ENCODE measurements at places on chromosomes 1 and 21. TPM values are rescaled to one million over a fixed set of nuclear protein-coding genes. Genes with fewer than 3 reads are reported as not detected.

DNA sequence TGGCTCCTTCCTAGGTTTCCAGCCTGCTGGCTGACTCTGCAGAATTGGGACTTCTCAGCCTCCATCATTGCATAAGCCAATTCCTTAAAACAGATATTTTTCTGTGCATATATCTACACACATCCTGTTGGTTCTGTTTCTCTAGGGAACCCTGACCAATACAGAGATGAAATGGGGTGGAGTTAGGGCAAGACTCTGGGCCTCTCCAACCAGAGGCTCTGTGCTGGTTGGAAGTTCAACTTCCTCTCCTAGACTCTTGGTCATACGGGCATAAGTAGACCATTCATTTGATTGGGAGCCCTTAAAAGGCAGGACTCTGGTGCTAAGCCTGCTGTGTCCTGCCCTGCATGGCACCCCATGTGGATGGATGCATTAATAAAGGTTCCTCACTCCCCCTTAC lies 55.0 kb downstream of the CNIH3 start:
- no peak for DNase-seq

DNA sequence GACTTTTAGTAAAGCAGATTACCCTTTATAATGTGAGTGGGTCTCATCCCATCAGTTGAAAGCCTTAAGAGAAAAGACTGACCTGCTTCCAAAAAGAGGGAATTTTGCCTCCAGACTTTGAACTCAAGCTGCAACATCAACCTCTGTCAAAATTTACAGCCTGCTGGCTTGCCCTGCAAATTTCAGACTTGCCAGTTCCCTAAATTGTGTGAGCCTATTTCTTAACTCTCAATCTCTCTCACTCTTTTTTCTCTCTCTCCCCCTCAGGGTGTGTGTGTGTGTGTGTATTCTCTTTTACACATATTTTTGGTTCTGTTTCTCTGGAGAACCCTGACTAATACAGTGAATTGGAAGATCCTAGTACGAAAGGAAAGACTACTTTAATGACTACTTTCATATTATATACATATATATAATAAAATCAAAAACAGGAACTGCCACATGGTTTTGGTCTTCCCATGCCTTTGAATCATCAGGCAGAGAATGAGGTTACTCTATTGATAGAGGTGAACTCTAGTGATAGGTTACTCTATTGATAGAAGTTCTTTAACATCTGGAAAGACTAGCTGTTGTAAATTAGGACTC lies 6.4 kb downstream of the OR2C3 start:
- DNase-seq = no peak

DNA sequence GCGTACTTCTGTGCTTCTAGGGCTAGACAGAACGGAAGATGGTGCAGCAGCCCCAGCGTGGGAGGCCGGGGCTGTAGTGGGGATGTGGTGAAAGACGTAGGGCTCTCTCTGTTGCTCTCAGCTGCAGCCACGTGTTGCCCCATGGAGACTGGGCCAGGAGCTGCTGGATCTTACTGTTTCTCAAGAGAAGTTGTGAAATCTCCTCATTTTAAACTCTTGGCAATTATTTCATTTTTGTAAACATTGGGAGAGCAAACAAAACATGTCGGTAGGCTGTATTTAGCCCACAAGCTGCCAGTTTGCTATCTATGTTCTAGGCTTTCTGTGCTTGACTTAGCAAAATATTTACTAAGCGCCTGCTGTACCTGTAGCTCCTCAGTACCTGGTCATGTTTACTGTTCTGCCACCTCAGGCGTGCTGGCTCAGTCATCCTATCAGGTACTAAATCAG lies 15.9 kb upstream of the ELOA start:
- no peak for DNase-seq

DNA sequence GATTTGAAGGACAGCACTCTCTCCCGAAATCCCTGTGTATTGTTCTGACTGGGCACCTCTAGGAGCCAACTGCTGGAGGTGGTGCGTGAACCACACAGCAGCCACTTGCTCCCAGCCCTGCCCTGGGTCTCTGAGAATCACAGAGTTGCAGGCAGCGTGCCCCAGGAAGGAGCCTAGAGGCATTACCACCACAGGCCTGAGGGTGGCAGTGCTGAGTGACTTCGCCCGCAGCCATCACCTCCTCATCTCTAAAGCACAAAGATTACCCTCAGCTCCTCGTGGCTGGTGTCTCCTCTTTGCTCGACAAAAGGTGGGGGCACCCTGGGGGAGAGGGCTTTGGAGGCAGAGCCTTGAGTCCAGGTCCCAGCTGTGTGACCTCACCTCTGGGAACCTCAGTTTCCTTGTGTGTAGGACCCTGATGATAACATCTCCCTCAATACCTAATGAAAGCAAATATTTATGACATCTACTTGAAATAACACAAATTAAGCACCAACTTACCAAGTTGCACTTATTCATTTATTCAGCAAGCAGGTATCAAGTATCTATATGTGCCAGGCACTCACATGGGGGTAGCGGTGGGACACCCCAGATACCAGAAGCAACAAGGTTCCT lies 86.3 kb downstream of the VWA5B1 start:
- DNase-seq = peak; percentile 59

The LAMB3 gene
- total RNA-seq = 8.5 TPM

The PRMT6 gene
- 12.6 TPM for total RNA-seq

The SAMD13 gene
- 0.70 TPM for total RNA-seq

GRCh38 chr1:182263706-182264105 lies 127.9 kb downstream of the GLUL start:
- no peak for DNase-seq

The CRABP2 gene
- total RNA-seq = 5.3 TPM

DNA sequence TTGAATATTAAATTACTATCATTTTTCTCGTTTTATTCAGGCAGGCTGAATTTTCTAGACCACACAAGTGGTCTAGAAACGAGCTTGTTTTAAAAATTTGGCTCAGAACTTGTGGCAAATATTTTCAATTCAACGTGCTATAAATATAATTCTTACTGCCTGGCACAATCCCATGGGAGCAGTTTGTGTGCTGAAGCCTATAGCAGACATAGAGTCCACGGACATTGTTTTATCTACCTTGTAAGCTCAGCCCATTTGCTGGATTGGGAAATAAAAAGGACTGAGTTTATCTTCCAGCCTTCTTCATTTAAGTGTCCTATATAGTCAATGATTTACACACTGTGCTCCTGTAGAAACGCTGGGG lies 103.4 kb downstream of the ZBTB18 start:
- DNase-seq = no peak

The PLA2G2E gene
- total RNA-seq = not detected

The NCAM2 gene
- 1.8 TPM for total RNA-seq

DNA sequence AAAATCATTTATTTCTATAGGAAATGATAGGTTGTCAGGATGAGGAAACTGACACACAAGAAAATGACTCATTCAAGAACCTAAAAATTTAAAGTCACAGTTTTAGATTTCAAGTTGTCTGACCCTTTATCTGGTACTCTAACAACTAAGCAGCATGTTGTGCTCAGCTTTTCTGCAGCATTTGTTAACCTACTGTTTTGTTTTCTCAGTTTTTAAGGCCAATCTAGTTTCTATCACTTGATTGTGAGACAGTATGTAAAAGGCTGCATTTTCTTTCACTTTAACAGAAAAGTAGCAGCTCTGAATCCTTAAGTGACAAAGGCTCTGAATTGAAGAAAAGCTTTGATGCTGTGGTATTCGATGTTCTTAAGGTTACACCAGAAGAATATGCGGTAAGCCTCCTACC lies 59.1 kb downstream of the RALGPS2 start:
- no peak for DNase-seq

- no peak for DNase-seq
Observed at GRCh38 chr1:172781513-172782140, 122.7 kb downstream of the FASLG start.

The MT1HL1 gene
- not detected for total RNA-seq

DNA sequence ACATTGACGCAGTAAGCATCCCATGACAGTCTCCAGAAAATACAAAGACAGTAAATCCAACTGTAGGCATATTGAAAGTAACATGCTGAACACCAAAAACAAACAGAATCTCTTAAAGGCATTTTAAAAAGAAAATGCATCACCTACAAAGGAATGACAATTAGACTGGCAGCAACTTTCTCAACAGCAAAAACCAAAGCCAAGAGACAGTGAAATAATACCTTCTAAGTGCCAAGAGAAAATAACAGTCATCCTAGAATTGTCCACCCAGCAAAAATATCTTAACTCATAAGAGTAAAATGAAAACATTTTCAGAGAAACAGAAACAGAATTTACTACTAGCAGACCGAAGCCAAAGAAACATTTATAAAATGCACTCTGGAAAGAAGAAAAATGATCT lies 20.0 kb downstream of the CCDC185 start:
- DNase-seq = no peak

DNA sequence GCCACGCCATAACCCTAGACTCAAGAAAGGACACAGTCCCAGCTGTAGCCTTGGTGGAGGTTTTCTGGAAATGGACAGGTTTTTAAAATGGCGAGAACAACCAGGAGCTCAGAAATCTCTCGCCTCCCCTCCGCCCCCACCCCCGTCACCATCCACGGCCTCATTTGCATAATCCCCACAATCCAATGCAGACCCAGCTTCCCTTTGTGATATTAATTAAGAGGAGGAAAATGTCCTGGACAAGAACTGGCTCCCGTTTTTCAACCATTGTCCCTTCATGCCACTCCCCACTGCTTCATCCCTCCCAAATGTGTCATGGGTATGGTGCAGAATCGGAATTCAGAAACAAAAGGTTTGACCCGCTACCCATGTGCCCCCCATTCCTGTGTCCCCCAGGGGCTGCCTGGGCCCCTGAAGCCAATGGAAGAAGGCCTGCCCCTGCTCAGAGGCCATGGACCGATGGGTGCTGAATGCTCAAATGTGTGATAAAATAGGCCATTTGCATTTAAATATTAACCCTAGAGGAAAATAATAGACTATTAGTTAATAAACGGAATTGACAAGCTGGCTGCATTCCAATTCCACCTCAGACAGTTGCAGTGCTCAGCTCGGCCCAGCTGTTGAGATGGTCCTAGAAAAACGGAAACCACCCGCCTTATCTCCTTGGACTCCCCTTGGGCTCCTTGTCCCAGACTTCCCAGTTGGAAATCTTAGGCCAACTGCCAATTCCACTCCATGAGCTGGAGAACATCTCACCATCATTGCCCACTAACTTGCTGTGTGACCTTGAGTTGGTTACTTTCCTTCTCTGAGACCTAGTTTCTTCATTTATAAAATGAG lies 10.7 kb upstream of the EPHB2 start:
- no peak for DNase-seq

GRCh38 chr1:244084763-244085162 lies 33.7 kb downstream of the ZBTB18 start:
- DNase-seq = no peak

DNA sequence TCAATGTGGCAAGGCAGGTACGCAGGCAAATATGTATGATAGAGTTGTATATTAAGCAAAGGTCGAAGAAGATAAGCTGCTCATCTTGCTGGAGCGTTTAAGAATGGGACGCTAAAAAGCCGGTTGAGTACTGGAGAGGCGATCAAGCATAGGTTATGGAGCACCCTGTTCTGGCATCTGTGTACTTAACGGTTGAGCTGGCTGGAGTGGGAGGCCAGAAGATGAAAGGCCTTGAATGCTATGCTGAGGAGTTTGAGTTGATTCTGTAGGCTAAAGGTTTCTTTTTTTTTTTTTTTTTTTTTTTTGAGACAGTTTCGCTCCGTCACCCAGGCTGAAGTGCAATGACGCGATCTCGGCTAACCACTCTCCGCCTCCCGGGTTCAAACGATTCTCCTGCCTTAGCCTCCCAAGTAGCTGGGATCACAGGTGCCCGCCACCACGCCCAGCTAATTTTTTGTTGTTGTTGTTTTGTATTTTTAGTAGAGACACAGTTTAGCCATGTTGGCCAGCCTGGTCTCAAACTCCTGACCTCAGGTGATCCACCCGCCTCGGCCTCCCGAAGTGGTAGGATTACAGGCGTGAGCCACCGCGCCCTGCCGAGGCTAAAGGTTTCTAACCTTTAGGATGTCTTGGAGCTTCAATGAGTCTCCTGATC lies 850 bp upstream of the KHDC4 start:
- DNase-seq = no peak

GRCh38 chr21:29064850-29065481 lies 8.5 kb downstream of the CCT8 start:
- DNase-seq = peak; percentile 66

GRCh38 chr1:183385340-183386144 lies 32.6 kb downstream of the NMNAT2 start:
- DNase-seq = peak; percentile 22

DNA sequence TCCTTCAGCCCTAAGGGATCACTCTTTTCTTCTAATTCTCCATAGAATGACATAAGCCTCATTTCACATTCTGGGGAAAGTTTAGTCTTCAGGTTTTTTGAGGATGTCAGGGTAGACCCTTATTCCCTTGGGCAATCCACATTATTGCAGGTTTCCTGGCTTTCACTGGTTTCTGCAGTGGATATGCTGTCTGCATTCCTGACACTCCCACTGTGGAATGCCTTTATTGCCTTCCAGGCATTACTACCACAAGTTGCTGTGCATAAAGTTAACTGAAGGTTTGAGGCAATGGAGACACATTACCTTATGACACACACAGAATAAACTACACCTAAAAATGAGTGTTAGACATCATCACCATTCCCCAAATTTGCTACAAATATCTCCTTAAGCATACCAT lies 12.7 kb downstream of the FASLG start:
- DNase-seq = no peak

DNA sequence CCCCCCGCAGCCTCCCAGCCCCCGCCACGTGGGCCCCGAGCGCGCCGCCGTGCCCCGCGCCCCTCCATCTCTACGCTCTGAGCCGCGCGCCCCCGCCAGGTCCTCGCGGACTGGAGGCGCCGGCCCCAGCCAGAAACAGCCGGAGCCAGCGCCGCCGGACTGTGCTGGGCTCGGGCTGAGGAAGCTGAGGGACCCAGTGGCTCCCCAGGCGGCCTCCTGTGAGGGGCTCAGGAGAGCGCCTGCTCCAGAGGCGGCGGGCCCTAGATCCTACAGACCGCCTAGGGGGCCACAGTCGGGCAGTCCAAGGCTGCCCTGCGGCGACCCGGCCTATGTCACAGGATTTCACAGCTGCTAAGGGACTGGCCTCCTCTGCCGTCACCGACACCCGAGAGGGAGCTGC lies 82.1 kb downstream of the NENF start:
- DNase-seq = no peak

DNA sequence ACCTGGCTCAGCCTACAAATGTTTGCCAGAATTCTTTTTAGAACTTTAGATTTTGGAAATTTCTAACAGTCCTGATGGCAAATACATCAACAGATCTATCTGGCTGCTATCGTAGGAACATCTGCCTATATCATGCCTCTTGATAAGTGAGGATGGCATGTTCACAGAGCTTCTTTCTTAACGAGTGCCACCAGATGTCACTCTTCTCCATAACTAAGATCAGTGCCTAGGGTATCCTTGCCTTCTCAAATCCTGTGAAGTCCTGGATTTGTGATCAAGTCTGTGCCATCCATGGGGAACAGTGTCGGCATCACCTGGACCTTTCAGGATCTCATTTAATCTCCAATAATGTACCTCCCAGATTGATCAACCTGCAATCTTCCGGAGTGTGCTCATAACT lies 36.5 kb upstream of the CD5L start:
- peak; percentile 50 for DNase-seq

- DNase-seq = no peak
Observed at GRCh38 chr1:68485431-68486022, 11.4 kb downstream of the DEPDC1 start.

The ATP1A2 gene
- 28.2 TPM for total RNA-seq

Measured in myocyte (in vitro differentiated cells).